ENCODE measurements at places on chromosomes 7 and 10.

DNA sequence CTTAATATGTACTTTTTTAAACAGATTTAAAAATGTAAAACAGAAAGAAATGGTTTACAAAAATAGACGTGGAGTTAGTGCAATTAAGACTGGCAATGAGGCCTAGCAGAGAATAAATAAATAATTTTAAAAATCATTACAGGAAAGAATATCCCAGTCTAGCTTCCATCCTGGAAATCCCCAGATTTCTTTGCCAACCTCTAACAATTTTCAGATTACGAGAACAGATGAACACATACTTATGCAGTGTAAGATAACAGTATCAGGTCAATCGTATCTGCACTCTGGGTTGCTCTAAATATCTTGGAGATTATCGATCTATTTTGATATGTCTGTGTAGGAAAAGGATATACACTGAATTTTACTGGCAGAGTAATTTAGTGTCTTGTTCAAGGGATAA, 210.5 kb downstream of the SEMA3A start:
- DNase-seq: no peak

GRCh38 chr10:29412485-29412884, 123.6 kb downstream of the LYZL1 start:
- no peak for DNase-seq

- DNase-seq: no peak
Observed at GRCh38 chr7:98969386-98969785, 91.1 kb downstream of the TRRAP start.

DNA sequence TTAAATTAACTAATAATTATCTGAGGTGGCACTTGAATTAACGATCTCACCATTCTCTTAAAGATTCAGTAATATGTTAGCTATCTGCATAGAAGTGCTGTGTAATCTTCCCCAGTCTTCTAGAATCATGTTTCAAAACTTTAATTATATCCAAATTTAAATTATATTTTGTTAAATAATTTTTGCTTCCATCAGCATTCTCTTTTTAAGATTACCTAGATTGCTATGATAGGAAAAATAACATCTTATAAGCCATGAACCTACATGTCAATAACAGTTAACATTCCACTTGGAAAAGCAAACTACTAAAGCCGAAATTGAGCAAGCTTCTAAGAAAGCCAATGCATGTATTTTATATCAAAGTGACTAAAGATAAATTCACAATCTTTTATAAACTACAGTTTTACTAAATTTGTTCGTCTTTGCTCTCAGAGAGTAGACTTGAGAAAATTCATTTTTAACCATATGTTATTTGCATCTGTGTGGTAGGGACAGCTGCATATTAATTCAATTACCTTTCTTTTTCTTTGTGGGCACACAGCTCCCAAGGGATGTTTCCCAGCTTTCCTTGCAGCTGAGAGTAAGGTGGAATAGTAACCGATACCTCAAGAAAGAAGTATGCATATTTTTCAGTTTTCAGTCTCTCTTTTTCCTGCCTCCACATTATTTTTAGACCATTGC, 105.4 kb upstream of the ABCB5 start:
- DNase-seq: no peak

GRCh38 chr7:16670021-16670420, 24.0 kb downstream of the BZW2 start:
- no peak for DNase-seq

DNA sequence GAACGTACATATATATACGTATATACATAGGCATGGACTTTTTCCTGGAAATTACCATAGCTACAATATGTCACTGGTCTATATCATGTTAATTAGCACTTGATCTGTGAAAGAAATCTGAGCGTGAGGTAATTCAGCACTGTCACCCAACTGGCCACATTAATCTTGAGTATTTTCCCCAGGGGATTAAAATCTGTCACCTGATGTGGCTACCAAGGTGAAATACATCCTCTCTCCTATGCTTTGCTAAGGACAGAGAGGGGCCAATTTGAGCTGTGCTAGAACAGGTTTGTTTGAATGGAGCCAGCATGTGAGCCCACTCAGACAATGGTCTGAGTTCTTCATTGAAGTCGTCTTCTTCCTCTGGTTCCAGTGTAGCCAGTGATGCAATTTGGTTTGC, 33.3 kb downstream of the CYCS start:
- DNase-seq: no peak

- DNase-seq: no peak
Observed at GRCh38 chr7:53947732-53948131, 594.4 kb upstream of the VSTM2A start.

DNA sequence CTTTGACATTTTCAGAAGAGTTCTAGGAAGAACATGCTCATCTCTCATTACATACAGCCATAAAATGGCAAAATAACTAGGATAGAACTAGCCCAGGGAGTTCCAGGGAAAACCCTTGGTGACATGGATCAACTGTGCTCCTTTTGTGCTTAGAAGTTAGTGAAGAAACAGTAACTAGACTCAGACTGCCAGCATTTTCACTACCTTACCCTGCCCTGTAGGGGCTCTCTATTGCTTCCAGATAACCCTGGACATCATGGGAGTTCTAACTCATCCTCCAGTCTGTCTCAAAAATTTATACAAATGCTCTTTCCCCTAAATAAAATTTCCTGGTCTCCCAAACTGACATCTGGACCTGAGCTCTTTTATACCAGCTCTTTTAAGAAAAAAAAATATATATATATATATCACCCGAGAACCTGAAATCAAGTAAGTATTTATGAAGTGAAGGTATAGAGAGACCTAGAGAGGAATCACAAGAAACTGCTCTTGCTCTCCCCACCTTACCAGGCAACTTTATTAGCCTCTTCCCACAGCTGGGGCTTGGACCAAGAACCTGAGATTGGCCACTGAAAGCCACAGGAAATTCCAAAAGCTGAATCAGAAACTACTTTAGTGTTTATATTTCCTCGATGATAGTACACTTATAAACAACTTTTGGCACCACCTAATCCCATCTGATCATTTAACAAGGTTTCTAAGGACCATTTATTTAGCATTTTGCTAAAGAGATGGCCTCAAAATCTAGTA, 101.4 kb downstream of the RELN start:
- no peak for DNase-seq

DNA sequence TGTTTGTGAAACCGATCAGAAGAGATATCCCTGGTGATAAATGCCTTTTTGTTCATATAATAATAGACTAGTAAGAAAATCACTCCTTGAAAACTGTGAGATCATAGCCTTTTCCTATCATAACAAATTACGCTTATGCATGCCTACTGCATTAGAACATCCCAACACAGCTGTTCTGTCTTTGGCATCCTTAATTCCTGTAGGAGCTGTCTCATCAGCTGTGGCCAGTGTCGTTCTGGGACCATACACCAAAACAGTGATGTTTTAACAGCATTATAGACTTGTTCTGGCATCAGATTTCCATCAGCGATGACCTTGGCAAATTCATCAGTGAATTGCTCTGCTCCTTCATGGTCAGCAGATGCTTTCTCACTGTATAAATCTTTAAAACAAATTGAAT, 423.6 kb upstream of the LRGUK start:
- no peak for DNase-seq

DNA sequence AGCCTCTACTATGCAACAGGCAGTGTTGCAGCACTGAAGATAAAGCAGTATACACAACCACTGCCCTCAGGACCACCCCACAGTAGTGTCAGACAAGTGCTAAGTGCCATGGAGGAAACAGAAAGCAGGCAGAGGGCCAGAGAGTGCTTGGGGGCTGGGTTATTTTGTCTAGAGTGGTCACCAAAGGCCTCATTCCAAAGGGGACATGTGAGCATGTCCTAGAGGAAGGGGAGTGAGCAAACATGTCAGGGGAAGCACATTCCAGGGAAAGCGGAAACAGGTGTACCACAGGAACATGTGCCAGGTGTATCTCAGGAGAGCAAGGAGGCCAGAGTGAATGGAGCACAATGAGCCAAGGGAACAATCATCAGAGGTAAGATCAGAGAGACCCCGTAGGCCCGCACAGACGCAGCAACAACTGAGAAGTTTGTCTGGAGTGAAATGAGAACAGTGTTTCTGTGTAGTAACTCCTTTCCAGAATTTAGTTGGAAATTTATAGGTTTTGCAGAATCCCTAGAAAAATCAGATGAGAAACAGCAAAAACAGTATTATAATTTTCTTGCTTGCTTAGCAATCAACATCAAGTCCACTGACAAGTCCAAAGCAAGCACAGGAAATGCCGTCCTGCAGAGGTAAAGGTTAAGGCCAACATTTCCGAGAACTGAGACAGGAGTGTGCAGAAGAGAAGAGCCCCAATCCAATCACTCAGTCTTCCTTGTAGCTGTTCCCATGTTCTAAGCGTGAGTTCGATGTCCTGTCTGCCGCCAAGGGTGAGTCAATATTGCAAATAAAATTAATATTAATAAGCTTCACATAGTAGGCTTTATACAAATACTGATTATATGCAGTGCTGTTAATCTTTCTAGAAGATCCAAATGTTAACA, 67.3 kb downstream of the SGMS1 start:
- DNase-seq: no peak

DNA sequence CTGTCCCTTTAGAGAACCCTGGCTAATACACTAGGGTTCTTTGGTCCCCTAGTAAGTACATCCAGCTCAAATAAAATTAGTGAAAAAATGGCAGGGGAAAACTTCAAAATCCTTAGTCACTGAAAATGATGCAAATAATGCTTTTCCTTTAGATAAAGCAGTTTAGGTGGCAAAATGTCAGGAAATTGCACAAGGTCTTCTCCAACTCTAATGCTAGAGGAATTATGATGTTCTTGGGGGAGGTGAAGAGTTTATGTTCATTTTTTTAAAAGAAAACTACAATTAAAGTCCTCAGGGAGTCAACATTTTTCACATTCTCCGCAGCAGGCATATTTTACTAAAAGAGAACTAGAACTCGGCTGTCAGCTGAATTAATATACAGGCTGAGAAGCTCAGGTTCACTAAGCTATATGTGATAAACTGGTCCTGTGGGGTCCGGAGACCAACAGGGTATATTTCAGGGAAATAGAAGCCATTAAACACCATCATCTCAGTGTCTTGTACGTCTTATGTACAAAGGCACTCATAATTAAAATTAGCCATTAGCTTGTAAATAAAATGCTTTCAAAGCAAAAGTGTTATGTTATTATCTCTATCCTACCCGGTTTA, 1164.7 kb upstream of the AUTS2 start:
- no peak for DNase-seq

GRCh38 chr7:19410106-19410505, 264.9 kb upstream of the FERD3L start:
- DNase-seq: no peak

- DNase-seq: peak; percentile 9
Observed at GRCh38 chr7:1707756-1708595, 37.9 kb downstream of the ELFN1 start.

DNA sequence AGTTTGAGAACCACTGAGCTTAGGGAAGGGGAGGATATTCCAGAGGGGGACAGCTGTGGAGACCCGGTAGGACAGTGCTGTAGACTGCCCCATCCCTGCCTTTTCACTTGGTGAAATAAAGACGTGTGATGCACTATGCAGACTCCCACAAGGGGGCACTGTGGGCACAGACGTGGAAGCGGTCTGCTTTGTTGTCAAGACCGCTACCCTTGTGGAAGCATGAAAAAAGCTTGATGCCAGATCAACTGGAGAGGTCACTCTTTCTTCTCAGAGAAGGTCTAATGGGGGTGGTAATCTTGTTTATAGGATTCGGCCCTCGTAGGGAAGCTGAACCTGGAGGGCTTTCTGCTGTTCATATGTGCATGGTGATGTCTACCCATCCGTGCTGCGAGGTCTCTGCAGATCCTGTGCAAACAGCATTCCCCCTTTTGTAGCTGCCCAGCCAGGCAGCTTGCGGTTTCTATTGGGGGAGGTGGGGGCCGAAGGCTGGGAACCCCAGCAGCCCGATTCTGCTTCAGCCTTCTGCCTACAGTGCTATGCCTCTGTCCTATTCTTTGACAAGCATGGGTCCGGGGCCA, 13.7 kb downstream of the RPS24 start:
- DNase-seq: peak; percentile 92

DNA sequence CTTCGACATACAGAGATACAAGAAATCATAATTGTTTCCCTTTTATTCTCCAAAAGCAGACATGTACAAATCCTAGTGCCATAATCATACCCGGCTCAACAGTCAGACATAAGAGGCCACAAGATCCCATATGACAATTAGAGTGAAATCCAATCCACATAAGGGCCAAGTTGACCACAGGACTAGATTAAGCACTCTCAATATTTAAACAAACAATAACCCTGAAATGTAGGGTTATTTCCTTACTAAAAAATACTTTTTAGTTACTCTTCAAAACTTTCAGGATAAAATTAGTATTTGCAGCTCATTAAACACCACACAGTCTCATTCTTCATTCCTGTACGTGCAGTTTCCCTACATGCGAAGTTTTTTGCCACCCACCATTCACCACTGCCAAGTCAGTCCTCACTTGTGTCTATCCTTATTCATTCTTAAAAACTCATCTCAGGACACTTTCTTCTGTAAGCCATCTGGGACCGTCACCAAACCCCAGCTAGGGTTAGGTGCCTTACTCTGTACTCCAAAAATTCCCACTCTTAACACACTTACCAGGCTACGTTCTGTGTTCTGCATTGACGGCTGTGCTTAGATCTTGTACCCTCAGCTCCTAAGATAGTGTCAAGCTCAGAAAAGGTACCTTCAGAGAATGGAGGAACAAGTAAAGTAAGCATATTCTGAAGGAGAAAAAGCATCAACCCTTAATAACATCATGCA, 47.8 kb upstream of the NEBL start:
- no peak for DNase-seq

DNA sequence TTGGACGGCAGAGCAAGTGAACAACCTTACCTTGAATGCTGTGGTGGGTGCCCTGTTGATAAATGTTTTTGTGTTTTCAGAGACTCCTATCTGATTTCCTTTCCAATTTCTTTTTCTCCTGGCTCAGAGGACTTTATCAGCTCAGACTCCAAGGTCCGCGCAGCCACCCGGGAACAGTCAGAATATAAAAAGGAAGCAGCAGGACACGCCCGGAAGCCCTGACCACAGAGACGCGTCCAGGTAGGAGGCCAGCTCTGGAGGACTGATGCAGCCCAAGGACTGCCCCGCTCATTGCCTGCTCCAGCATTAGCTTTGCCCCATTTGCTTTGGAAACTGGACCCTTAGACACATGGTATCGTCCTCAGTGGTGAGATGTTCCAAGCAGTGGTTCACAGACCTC, 61.3 kb downstream of the TACC2 start:
- no peak for DNase-seq

- peak; percentile 53 for DNase-seq
Observed at GRCh38 chr10:102517553-102517952, 13.8 kb downstream of the SUFU start.

Data from ELF-1 (cell line).